Calu3 (cell line): ENCODE measurements at places on chromosomes 6 and 20. TPM values are rescaled to one million over a fixed set of nuclear protein-coding genes. Genes with fewer than 3 reads are reported as not detected.

The NHLRC1 gene
- 0.92 and 1.1 TPM in 2 replicates for total RNA-seq

The CD109 gene
- total RNA-seq, result 1.9 and 3.6 TPM in 2 replicates

DNA sequence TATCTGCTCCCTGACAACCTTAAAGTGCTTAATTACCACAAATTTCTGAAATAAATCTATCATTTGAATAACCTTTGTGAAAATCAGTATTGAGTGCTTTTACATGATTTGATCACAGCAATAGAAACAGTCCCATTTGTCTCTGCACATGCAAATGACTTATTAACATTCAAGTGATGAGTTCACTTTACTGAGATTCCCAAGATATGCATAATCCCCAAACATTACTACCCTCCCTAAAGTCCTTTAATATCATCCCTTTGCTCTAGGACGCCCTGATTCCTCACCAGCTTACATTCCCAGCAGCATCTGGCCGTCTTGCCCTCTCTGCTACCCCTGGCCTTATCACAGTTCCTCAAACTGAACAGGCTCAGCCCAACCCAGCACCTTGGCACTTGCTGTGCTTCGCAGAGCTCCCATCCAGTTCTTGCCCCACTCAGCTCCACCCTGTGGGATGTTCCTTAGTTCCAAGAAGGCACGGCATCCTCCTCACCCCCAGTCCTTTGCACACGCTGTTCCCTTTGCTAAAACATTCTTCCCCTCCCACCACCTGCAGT lies 347.5 kb downstream of the PREX1 start:
- H3K4me3 ChIP-seq, result no peak overlapping the region
- no peak overlapping the region for H3K27ac ChIP-seq

GRCh38 chr20:61217848-61218247 lies 34.2 kb upstream of the CDH4 start:
- no peaks in the 10 kb centered on the region for H3K36me3 ChIP-seq
- no peak overlapping the region for H3K27ac ChIP-seq
- no peak overlapping the region for H3K4me3 ChIP-seq
- no peaks in the 10 kb centered on the region for H3K4me1 ChIP-seq
- DNase-seq, result no peak

GRCh38 chr6:111263837-111264236 lies 176.5 kb downstream of the SLC16A10 start:
- no peak overlapping the region for H3K27ac ChIP-seq
- peaks cover 8% of the 10 kb centered on the region for H3K4me1 ChIP-seq
- no peak for DNase-seq
- peaks cover 60% of the 10 kb centered on the region for H3K36me3 ChIP-seq
- H3K27me3 ChIP-seq, result no peaks in the 10 kb centered on the region

- no peak overlapping the region for H3K27ac ChIP-seq
- no peaks in the 10 kb centered on the region for H3K36me3 ChIP-seq
- H3K4me3 ChIP-seq, result no peak overlapping the region
- no peaks in the 10 kb centered on the region for H3K4me1 ChIP-seq
- no peaks in the 10 kb centered on the region for H3K27me3 ChIP-seq
Observed at GRCh38 chr6:57138026-57138425, 34.1 kb upstream of the BAG2 start.
